SK-N-DZ (cell line): ENCODE measurements at places on chromosomes 6 and 20.

DNA sequence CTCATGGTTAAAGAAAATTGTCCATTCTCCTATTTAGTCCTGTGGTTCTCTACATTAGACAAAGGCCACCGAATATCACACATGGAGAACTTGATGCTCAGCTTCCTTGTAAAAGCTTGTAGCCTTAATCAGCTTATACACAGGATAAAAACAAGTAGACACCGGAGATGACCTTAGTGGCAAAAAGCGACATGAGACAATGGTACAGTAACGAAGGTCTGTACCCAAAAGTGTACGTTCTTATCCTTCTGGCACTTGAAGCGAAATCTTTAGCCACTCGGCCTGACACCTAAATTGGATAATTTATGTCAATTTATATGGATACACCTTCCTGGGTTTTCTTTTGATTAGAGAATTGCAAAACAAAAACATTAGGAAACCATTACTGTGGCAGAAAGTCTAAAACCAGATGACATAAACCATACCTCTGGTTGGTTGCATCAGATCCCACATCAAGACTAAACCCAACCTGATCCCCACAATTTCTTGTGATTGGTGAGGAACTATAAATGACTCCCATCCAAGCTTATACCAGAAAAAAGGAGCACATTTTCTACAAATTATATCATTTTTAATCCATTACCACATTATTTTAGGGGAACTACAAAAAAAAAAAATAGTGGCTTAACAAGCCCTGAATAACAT, 6.1 kb downstream of the RBM39 start:
- no peak for DNase-seq

DNA sequence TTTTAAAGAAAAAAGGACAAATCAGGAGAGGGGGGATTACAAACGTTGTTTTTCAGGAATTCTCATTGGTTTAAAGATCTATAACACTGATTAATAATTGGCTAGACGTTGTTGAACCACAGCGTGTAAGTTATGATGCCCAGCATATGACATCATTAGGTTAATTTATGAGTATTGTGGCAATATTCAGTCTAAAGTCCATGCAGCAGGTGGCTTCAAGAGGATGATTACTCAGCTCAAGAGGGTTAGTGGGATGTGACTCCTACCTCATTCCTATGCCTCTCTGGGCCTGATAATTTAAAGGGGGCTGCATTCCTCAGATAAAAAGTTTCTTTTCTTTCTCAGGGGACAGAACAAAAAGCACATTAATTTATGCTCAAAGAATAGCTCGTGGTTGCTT, 1309.0 kb downstream of the EPHA7 start:
- DNase-seq = no peak

GRCh38 chr6:139135578-139136545, 982 bp downstream of the HECA start:
- DNase-seq = no peak

- DNase-seq = no peak
Measured at GRCh38 chr20:37317994-37318640, 27.8 kb upstream of the SRC start.

- DNase-seq = no peak
Measured at GRCh38 chr6:13870214-13870830, 54.4 kb upstream of the RNF182 start.

DNA sequence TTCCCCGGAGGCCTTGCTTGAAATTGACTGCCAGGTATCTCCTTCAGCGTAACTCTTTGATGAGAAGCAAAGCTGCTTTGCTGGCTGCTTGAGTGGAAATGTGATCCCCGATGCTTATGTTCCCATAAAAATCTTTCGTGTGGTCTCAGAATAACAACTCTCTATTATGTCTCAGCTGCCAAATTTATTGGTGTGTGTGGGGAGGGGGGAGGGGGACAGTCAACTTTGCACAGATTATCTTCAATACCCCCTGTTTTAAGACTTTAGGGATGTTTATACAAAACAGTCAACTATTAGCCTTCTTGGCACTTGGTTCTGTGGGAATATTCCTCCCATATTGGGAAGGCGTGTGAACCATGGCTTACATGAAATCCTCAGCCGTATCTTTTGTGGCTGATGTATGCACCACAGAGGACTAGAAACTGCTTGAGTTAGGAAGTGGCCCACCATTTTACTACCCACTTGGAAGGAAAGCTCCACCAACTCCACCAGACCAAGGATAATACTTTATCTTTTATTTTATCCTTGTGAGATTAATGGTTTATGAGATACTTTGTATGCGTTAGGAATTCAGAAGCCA, 101.5 kb upstream of the SLC24A3 start:
- no peak for DNase-seq

- no peak for DNase-seq
Measured at GRCh38 chr6:36445621-36446020, 2.8 kb downstream of the KCTD20 start.

- DNase-seq = no peak
Measured at GRCh38 chr6:20340068-20340848, 61.4 kb upstream of the E2F3 start.

- no peak for DNase-seq
Measured at GRCh38 chr6:165950316-165950715, 217.3 kb downstream of the TBXT start.

DNA sequence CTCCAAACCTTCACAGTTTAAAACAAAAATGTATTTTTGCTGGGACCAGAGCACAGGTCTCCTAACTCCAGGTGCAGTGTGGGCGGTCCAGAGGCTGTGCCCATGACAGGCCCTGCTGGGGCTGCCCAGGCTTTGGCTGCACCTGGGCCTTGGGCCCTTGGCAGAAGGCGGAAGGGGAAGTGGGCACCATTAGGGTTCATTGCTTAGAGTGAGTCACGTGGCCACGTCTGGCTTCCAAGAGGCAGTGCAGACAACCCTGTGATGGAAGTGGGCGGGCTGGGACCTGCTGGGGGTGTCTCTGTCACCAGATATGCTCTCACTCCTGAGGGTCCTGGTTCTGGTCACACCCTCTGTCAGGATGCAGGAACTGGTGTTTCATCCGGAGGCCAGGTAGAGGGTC, 302.2 kb downstream of the QKI start:
- DNase-seq = no peak
